ENCODE measurements at places on chromosomes 2 and 18.

DNA sequence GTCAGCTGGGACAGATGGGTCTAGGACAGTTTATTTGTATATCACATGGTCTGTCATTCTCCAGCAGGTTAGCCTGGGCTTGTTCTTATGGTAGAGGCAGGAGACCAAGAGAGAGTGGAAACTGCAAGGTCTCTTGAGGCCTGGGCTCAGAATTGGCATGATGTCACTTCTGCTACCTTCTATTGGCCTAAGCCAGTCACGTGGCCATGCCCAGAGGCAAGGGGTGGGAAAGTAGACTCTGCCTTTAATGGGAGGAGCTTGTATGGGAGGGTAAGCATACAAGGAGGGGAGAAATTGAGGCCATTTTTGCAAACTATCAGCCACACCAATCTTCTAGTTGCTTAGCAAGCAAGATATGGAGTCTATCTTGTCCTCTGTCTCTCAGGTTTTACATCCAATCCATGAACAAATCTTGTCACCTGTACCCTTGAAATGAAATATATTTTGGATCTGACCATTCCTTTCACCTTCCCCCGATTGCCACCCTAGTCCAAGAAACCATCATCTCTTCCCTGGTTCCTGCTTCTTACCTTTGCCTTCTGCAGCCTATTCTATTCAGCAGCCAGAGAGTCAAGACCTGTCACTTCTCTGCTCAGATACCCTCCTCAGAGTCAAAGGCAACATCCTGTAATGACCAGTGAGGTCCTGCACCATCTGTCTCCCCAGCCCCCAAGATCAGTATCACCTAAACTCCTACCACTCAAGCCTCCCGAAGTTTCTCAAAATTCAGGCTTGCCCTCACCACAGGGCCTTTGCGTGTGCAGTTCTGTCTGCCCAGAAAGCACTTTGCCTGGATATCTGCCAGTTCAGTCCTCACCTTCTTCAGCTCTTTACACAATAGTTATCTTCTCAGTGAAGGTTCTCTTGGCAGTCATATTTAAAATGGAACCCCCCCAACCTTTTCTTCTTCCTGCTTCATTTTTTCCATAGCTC is 240.0 kb downstream of the LOXHD1 start:
- DNase-seq: peak; percentile 56

DNA sequence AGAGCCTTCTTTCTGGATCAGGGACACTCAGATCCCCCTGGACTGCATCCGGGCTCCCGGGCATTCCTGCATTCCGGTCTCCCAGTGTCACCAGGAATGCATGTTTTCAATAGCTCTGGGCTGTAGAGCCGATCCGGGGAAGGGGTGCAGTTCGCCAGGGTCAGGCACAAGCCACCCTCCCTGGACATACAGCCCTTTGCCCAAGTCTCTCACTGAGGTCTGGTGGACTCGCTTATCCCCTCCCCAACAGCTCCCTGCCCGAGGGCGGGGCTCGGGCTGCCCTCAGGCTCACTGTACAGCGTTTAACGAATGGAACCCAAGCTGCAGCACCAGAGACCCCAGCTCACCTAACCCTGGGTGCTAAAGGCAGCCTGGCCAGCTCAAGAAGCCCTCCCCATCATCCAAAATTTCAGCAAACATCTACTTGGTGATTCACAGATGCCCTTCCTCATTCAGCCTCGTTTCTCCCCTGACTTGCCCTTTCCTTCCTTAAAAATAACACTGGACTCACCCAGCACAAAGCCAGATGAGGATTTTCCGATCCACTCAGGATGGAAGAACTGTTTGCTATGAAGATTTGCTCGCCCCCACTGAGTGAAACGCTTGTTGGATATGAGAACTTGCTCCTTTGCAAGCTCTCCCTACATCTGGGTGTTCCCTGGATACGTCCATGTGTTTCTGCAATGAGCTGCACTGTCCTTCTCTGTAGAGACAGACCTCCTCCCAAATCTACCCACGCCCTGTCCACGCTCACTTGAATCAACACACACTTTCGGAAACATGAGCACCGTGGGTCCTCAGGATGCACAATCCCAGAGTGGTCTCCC is 58.1 kb downstream of the PXDN start:
- DNase-seq: no peak

DNA sequence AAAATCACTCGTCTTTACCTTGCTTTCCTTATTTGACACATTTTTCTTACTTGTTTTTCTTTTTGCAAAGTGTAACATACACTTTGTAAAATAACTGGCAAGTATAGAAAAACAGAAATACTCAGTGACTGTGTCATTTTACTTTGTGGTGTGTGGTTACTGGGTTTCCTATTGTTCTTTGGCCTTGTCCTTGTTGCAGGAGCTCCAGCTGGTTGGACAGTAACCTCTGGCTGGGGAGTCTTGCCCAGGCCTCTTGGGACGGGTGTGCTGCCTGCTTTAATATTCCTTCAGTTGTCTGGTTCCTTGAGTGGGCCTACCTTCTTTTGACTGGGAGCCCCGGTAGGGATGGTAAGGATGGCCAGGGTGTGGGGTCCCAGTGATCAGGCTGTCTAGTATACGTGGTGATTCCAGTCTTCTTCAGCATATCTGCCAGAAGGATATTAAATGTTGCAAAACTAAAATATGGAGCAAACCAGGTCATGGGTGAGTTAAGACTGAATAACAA is 53.8 kb downstream of the RNF144A start:
- DNase-seq: no peak

DNA sequence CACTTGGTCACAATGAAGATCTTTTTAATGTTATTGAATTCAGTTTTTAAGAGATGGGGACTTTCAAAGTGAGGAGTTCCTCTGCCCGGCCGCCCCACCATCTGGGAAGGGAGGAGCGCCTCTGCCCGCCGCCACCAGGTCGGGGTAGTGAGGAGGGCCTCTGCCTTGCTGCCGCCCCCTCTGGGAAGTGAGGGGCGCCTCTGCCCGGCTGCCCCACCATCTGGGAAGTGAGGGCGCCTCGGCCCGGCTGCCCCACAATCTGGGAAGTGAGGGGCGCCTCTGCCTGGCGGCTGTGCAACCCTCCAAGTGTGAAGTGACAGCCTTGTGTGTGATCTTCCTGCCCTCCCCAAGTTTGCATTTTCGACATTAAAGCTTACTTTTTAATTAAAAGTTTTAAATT is 899.3 kb downstream of the TRIB2 start:
- DNase-seq: no peak

DNA sequence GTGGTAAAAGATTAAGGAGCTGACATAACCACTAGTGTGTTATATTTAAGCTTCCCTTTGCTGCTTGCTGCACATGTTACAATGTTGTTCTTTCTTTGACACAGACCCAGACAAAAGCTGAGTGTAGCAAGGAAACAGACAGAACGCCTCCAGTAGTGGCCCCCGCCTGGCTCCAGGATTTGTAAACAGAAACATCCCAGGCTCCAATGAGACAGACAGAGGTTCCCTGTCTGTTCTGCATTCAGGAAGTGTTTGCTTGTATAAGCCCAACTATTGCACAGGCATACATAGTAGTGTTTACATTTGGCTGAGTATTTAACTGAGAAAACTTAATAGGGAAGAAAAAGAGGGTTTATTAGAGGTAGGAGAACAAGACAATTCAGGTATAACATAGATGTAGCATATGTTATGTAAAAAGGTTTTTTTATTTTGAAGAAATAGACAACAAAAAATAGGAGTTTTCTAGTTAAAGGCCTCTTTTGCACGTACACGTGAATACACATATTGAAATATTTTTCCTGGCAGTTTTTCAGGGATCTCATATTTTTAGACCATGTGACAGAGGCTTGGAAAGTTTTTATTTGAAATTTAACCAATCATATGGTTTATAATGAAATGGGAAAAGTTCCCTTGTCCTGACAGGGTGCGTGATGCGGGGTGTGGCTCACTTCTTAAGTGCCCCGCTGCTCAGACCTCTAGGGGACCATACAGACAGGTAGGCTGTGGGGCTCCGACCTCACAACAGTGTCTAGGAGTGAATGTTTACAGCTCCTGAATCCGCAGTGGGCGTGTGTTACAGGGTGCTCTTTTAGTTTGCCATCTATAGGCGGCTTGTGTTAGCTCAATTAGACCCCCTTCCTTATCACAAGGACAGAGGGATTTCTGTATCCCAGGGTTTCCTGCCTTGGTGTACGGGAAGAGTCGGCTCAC is 118.4 kb downstream of the BMPR2 start:
- no peak for DNase-seq

DNA sequence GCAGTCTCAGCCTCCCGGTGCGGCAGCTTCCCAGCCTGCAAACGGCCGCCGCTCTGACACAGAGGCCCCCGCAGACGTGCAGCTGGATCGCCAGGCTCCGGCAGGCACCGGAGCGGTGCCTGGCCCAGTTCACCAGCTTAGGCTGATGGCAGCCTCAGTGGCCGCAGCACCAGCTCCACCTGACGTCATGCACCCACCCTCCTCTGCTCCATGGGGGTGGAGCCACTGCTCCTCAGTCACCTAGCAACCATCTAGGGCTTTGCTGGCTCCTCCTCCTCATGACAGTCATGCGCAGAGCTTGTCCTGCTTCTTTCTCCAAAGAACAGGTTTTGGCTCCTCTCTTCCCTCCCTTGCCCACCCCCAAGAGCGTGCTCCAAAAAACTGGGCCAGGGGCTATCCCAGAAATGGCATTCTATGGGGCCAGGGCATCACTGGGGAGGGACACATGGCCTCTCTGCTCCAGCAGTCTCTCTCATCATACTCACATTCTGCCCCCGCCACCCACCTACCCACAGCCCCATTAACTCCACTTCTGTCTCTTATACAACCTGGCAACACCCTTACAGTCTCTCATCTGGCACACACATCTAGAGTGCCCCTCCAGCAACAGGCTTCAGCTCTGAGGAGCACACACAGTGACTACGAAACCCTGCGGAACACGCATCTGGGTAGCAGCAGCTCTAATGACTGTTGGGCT is 5.5 kb downstream of the DCTN1 start:
- no peak for DNase-seq

DNA sequence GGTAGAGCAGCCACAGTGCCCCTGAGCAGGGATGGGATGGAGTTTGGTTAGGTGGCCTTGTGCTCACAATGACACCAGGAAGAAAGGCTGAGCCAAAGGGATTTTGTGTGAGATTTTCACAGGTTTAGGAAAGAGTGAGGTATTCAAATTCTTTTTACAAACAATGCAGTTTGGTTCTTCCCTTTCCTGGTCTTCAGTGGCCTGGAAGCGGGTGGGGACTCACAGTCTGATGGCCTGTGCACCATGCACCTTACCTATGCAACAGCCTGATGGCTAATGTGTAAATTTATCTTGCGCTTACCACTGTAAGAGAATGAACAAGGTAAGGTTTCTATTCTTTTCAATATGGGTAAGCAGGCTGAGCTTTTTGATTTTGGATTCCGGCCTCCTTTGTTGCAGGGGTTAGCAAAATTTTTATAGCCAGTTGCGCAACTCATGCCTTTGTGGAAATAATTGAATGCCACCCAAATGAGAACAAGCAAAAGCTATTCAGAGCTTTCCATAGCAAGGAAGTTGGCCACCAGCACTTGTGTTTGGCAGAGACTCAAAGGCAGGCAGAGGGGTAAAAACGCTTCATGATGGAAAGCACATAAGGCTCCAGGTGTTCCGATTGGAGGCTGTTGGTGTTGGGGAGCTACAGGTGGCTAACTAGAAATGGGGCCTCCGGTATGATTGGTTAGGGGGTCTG is 23.8 kb upstream of the IL1R2 start:
- no peak for DNase-seq

GRCh38 chr2:48114256-48114655 is 208.0 kb upstream of the FBXO11 start:
- peak; percentile 61 for DNase-seq

DNA sequence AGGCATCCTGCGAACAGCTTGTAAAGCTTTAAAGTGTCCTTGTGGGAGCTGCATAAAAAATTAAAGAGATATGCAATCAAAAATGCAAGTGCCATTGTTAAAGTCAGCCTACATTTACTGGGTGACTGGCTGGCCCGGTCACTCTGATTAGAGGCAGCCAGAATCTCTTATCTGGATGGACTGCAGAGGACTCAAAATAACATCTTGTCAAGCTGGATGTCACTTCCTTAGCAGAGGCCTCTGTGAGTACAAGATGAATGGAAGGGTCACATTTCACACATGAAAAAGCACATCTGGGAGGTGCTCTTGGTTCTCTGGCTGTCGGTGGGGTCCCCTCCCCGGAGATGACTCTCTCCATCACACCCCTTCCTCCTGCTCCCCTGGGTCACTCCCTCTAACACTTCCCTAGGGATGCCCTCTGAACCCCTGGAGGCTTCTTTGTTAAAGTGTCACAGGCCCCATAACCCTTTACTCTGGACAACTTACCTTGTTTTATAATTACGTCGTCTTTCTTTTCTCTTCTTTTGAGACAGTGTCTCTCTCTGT is 122.1 kb downstream of the SH3BP4 start:
- DNase-seq: no peak

DNA sequence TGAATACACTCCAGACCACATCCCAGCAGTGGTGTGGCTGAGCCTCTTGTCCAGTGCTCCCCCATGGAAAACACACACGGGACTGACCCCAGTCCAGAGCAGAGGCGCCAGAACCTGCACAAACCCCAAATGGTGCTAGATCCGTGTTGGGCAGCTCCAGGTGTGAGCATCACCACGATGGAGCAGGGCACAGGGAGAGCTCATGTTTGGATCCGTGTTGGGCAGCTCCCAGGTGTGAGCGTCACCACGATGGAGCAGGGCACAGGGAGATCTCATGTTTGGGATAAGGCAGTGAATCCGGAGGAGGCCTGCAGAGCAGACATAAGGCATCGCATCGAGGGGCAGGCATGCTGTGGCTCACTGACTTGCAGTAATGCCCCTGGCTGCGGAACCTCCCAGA is 460.0 kb upstream of the MYT1L start:
- no peak for DNase-seq

GRCh38 chr2:72133721-72134407 is 13.8 kb downstream of the CYP26B1 start:
- DNase-seq: no peak

- DNase-seq: no peak
Observed at GRCh38 chr18:75246721-75247610, 36.4 kb downstream of the TSHZ1 start.

GRCh38 chr2:64420677-64421076 is 33.3 kb upstream of the LGALSL start:
- DNase-seq: no peak

- DNase-seq: no peak
Observed at GRCh38 chr2:238811293-238811692, 36.6 kb upstream of the TWIST2 start.

DNA sequence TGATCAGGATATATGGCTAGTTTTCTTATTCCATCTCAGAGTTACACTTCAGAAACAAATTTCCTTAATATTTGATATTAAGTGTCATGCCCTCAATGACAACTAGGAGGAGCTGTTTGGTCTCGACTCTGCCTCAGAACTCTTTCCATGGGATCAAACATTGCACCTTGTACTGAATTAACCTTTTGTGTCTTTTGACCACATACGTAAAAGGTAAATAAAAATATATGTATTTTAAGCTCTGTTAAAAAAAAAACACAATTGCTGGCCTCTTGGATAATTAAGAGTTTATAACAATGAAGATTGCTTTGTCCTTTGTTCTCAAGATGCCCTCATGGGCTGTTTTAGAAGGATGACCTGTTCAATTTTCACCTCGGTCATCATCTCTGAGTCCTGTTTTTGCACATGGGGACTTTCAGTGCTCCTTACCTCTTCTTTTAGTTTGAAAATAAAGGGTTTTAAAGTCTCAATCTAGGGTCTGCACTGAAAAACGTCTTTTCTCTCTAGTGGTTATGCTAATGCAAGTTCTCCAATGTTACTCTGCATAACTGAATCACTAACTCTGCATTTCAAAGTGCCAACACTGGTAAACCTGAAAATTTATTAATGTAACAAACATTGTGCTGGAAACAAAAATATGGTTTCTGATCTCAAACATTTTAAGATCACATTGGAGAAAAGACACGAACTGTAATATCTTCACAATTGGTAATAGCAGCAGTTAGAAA is 18.8 kb upstream of the FN1 start:
- DNase-seq: peak; percentile 35
